ENCODE measurements at places on chromosomes 7 and 10.

DNA sequence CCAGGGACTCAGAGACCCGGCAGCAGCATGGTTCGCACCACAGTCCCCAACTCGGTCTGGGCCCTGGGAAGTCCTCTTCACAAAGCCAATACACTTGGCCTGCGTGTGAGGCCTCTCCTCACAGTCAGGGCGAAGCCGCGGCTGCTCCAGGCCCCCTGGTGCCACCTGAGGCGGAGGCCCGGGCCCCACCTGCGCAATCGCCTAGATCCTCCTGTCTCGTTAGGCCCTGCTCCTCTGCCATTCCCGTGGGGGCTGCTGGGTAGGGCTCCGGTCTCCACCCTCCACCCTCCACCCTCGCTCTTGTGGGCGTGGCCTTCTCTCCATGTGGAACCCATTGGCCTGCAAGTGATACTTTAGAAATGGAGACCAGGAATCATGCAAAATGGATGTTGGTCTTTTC is 553.3 kb downstream of the INHBA start:
- DNase-seq, result no peak

GRCh38 chr7:131007439-131008330 is 273.7 kb upstream of the KLF14 start:
- DNase-seq, result peak; percentile 44

DNA sequence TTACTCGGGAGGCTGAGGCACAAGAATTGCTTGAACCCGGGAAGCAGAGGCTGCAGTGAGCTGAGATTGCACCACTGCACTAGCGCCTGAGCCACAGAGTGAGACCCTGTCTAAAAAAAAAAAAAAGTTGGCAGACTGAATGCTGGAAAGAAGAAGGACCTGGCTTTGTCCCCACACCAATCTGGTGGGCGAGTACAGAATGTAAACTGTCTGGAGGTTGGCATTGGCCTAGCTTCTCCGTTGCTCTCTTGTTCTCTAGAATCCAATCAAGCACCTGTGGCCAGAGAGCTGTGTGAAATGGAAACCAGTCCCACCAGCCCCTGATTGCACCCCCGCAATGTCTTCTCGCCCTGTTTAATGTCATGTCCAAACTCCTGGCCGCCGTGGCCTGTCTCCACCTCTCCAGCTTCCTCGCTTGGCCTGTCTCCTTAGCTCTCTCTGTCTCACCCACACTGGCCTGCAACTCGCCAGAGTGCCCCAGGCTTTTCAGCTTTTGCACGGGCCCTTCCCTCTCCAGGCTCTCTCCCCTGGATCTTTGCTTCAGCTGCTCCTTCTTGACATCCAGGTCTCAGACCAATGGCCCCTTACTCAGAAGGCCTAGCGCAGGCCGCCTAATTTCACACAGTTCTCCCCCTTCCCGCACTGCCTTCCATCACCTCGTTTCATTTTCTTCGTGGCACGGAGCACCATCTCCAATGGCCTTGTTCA is 670 bp upstream of the AGK start:
- no peak for DNase-seq

DNA sequence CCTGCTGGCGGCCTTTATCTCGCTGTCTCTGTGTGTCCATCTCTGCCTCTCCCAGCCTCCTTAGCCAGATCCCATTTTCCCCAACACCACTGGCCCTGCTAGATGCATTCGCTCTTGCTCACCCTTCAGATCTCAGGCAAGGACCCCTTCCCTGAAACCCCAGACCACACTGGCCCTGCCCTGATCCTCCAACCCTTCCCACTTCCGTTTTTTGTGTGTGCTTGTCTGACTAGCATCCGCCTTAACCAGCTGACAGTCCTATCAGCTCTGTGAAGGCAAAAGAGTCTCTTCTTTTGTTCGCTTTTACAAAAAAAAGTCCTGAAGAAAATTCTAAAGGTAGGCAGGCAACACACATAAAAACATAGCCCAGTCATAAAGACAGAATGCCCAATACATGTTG is 28.7 kb downstream of the CHST15 start:
- DNase-seq, result no peak

- DNase-seq, result peak; percentile 58
Measured at GRCh38 chr10:74824900-74825370, 1.5 kb upstream of the KAT6B start.

DNA sequence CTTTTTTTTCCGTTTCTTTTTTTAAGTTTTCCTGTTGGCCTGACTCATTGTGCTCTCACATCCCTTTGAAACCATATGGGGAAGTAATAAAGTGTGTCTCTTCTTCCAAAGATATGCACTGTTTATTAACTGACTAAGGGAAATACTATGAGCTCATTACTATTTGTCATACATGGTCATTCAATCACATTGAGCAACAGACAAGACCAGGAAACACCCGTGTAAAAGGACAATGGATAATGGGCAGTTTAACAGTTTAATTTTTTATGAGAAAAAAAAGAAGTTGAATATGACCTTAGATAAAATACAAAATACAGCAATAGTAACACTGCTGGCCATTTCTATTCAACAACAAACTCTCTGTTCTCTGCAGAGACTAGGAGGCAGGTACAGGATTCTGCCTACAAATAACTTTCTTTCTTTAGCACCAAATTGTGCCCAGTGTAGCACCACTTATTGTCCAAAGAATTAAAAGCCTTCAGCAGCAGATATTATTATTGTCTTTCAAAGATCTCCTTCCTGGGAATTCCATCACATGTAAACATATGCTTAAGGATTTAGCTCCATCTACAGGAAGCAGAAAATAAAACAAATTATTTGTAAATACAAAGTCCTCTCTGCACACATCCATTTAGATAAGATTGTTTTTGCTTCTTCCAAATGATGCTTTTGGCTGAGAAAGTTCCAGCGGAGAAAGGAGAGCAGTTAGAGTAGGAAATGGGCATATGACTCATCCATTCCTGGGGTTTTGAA is 55.0 kb upstream of the AKR1E2 start:
- DNase-seq, result no peak

GRCh38 chr7:36407636-36408550 is 18.2 kb downstream of the ANLN start:
- no peak for DNase-seq

DNA sequence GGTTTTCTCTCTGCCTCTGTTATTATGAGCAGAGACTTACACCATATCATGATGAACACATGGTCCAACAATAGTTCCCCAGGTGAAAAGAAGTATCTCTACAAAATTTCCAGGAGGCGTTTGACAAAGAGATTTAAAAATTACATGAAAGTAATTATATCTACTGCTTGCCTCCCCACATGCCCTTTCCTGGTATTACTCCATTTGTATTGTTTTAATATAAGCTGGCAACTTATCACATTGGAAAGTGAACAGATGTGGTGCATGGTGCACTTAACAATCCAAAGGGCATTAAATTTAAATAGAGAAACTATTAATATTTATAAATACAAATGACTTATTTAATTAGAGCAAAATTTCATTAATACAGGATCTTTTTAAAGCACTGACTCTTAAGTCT is 638.2 kb downstream of the ANKRD7 start:
- DNase-seq, result no peak

- no peak for DNase-seq
Measured at GRCh38 chr10:110416776-110417711, 80.7 kb upstream of the DUSP5 start.

- DNase-seq, result no peak
Measured at GRCh38 chr7:108094933-108095710, 35.0 kb downstream of the LAMB4 start.

Data from stimulated activated naive CD4-positive, alpha-beta T cell treated with Interleukin-2 at 50 U/mL for 16 hours (primary cell).